ENCODE measurements at places on chromosomes 5 and 9.

GRCh38 chr5:140213370-140213983, 38.5 kb downstream of the CYSTM1 start:
- no peak for DNase-seq

DNA sequence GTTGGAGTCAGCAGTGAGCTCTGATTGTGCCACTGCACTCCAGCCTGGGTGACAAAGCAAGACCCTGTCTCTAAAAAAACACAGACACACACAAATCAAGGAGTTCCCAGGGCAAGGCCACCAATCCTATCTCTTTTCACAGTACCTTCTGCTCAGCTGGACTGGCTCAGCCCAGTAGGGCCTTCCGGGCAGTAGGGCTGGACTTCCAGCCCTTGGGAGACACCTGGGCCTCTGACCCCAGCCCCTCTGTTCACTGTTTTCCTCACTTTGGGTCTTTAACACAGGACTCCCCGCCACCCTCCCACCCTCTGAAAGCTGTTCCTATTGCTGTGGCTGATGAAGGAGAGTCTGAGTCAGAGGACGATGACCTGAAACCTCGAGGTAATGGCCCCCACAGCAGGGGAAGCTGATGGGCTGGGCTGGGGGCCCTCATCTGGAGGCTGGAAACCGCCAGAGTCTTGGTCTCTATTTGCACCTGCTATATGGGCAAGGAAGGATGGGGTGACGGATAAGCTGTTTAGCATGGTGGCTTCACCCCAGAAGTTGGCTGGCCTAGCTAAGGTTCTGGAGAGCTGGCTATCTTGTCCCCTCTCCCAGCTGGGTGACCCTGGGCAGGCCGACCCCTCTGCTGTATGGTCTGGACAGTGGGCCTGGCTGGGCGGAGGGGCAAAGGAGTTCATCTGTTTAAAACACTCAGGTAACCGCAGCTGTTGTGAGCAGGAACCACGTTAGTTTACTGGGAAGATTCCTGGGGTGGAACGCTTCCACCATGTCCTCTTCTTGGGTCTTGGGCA, 25.6 kb downstream of the USP20 start:
- DNase-seq = no peak

- DNase-seq = no peak
These were observed 1079.7 kb upstream of the DMAC1 start for GRCh38 chr9:8879284-8879683.

- no peak for DNase-seq
These were observed 13.8 kb downstream of the PROP1 start for GRCh38 chr5:177982072-177982727.

GRCh38 chr5:93899026-93899600, 157.7 kb upstream of the POU5F2 start:
- no peak for DNase-seq

- no peak for DNase-seq
These were observed 19.8 kb upstream of the SPTAN1 start for GRCh38 chr9:128532581-128532980.

Measured in DMS 273 treated with DMSO at 0.1 percent for 48 hours (cell line).